ENCODE measurements at places on chromosomes 7 and 10.

DNA sequence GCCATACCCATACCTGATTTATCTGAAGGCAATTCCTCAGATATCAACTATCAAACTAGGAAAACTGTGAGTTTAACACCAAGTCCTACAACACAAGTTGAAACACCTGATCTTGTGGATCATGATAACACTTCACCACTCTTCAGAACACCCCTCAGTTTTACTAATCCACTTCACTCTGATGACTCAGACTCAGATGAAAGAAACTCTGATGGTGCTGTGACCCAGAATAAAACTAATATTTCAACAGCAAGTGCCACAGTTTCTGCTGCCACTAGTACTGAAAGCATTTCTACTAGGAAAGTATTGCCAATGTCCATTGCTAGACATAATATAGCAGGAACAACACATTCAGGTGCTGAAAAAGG lies 69.0 kb upstream of the RSBN1L start:
- DNase-seq: no peak

DNA sequence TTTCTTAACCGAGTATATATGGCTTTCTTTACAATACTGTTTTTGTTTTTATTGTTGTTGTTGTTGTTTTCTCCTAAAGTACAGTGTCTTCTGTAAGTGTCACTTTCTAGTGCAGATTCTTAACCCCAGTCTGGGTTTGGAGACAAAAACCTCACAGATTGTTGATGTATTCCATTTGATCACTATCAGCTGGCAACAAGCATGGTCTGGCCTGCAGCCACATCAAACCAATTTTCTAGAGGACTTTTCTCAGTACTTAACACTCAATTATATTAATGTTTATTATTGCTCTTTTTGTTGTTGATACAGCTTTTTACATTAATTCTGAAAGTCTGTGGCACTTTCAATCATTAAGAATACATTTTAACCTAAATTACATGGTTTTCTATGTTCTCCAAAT lies 17.1 kb downstream of the LRRN3 start:
- no peak for DNase-seq

DNA sequence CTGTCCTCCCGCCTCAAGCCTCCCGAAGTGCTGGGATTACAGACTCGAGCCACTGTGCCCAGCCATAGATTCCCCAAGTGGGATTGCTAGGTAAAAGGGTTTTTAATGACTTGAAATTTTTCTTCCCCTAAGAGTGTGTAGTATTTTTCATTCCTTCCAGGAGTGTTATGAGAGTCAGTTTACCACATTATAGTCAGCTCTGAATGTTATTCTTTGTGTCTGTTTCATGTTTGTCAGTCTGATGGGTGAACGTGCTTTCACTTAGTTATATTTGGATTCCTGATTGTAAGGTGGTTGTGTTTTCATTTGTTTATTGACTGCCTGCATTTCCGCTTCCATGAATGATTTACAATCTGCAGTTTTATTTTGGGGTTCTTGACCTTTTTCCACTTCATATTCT lies 6.3 kb downstream of the ZNF212 start:
- DNase-seq: no peak

- DNase-seq: no peak
These were observed 33.4 kb upstream of the NRBF2 start for GRCh38 chr10:63099734-63100133.

- no peak for DNase-seq
These were observed 19.8 kb upstream of the NUP205 start for GRCh38 chr7:135537905-135538304.

GRCh38 chr7:41161041-41161587 lies 541.8 kb downstream of the INHBA start:
- no peak for DNase-seq

DNA sequence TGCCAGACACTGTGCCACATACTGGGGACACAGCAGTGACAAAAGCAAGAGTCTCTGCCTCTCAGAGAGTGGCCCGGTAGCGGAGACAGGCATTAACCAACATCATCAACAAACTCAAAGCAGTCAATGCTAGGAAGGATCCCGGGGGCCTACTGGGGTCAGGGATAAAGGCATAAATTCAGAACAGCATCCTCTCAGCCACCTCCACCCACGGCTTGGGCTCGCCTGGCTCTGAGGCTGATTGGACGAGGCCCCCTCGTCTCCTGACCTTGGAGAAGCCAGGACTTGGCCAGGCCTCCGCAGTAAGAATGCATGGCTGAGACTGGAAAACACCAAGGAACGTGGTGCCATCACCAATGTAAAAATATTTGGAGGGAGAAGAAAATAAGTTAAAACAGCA lies 102.1 kb downstream of the ARHGAP22 start:
- no peak for DNase-seq

DNA sequence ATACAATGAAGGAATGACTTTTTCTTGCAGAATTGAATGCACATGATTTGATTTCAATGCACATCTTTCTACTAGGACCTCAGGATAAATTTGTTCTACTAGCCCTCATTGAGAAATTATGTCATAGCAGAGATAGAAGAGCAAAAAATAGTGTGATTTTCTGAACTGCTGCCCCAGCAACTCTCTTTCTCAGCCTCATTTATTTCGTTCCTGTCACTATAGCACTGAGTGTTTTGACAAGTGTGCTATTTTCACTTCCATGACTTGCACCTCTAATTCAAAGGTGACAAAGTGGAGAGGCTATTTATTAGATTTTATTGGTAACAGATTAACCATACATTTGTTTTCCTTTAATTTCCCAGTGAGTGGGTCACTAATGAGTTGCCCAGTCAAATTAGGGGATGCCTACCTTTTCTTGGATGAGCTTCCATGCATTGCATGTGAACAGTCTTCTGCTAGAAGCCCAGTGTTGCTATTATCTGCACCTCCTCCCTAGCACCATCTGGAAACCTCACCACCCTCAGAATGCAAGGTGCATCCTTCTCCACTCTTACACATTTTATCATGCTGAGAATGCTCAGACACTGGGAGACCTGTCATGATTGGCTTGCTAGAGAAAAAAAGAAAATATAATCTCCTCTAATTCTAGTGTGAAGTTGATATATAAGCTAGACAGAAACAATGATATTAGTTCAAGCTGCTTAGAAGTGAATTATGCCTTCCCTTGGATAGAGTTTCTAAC lies 119.6 kb upstream of the CTTNBP2 start:
- no peak for DNase-seq

GRCh38 chr10:107706096-107706725 lies 541.7 kb upstream of the SORCS1 start:
- no peak for DNase-seq

DNA sequence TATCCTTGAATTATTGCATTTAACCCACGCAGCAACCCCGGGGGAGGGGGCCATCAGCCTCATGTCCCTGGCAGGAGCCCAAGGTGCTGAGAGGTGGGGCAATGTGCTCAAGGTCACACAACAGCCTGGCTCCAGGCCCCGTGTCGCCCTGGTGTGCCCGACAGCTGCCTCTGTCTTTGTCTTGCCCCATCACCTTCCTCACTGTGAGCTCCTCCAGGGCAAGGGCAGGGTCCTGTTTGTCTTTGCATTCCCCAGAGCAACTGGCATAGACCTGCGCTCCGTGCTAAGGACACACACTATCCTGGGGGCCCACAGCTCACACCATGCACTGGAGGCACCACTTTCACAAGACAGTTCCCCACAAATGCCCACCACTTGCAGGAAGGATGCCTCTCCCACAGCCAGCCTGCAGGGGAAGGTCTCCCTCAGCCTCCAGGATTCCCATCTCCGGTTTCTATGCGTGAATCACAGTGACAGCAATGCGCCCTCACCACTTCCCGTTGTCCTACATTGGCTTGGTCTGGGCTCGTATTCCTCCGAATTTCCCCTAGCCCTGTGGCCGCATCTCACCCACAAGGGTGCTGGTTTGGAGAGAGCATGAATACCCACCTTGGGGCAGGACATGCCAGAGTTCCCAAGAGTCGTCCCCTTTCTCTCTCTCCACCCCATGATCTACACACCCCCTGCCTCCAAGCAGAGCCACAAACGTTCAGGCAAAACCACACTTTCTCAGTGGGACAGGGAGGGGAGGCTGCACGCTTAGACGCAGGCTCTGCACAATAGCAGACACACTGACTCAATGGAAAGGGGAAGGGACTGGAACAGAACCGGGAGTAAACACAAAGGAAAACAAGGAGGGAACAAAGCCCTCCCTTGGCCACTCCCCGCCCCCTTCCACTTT lies 10.3 kb downstream of the ITPRIP start:
- no peak for DNase-seq

GRCh38 chr7:124257638-124258308 lies 224.9 kb upstream of the TMEM229A start:
- no peak for DNase-seq

- no peak for DNase-seq
These were observed 294.9 kb downstream of the GLRX3 start for GRCh38 chr10:130430852-130431704.

- no peak for DNase-seq
These were observed 44.3 kb downstream of the CXCL12 start for GRCh38 chr10:44340557-44340956.

GRCh38 chr7:145009876-145010275 lies 174.0 kb upstream of the TPK1 start:
- no peak for DNase-seq

DNA sequence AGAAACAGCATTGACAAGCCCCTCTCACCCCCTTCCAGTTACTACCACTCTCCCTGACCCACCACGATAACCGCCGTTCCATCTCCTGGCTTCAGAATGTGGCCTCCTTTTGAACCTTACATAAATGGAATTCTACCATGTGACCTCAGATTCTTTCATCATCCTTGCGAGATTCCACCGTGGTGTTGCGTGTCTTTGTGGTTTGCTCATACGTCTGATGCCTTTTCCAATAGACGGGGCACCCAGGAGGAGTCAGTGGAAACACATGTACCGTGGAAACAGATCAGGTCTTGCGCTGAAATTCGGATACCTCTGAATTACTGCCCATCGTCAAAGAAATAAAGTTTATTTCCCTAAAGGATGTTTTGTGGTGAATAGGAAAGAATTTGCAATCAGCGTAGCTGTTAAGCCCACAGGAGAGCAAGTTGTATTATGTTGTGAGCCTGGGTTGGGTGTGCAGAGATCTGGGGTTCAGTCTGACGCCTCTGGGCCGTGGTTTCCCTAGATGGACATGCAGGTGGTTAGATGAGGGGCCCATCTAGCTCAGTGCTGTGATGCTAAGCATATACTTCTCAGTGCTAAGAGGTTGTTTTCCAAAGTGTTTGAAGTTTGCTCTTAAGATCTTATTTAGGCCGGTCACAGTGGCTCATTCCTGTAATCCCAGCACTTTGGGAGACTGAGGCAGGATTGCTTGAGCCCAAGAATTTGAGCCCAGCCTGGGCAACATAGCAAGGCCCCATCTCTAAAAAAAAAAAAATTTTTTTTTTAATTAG lies 29.1 kb downstream of the GTF2IRD1 start:
- no peak for DNase-seq

- DNase-seq: no peak
These were observed 85.2 kb upstream of the INSIG1 start for GRCh38 chr7:155212301-155213015.

DNA sequence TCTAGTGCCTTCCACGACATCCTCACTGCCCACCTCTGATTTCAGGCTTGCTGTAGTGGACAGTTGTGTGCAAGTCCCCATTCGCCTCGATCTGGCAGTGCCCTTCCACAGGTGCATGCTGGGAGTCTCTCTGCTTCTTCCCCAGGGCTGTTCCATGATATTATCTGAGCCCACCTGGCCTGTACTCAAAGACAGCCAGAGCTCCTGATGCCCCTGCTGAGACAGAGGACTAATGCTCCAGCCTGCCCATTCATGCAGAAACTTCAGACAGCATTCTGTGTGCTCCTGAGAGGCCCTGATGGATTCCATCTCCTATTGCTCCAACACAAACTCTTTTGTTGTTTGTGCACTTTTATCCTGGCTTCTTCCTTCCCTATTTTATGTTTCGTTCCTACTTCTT lies 164.8 kb upstream of the PRSS58 start:
- DNase-seq: no peak

DNA sequence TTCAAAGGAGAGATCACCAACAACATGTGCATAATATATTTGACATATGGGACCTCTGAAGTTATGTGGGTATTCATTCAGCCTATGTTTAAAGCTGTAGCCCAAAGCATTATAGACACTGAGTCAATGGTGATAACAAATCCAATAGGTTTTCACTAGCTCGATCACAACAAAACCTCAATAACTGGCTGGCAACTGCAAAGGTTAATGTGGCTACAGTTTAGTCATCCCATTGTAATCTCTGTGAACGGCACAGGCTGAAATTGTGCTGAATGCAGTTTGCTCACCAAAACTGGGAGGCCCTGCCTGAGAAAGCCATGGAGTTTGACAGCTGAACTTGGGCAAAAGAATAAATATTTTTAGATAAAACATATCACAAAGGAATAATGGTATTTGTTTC lies 152.4 kb upstream of the ADO start:
- DNase-seq: no peak

- DNase-seq: no peak
These were observed 32.5 kb downstream of the NUB1 start for GRCh38 chr7:151374139-151374538.

- no peak for DNase-seq
These were observed 107.9 kb downstream of the JCAD start for GRCh38 chr10:29951441-29951931.

DNA sequence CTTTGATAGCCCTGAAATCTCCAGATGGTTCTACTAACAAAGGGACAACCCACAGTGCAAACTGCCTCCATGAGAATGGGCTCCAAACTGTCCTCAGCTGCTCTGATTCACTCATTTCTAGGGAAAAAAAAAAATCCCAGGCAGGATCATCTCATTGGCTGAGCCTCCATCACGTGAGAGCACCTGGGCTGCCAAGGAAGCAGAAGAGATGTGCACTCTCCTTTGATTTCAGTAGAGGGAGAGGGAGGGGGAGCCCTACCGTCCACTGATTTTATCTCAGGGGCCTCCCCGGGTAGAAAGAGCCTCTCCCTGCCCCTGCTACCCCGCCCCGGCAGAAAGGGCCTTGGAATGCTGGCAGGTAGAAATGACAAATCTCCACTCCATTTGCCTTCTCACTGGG lies 725.4 kb downstream of the PHTF2 start:
- no peak for DNase-seq

GRCh38 chr7:81833401-81833800 lies 63.6 kb upstream of the HGF start:
- DNase-seq: no peak

DNA sequence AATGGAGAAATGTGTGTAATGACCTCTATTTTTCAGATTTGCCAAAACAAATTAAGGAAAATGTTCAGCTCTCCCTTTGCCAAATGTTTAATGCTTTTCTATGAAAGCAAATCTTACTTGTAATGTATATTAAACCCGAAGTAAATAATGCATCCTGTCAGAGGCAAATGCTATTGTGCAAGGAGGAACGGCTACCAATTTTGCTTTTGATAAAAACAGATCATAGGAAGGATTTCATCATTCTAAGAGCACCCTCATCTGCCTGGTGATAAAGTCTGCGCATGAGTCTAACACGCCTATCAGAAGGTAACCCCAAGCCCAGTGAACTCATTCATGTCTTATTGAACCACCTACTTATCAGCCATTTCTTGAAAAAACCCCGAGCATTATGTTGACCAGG lies 412.4 kb upstream of the MKI67 start:
- DNase-seq: no peak

GRCh38 chr7:12481722-12482121 lies 78.1 kb upstream of the VWDE start:
- DNase-seq: no peak
